ENCODE measurements at places on chromosomes 1 and 21. TPM values are rescaled to one million over a fixed set of nuclear protein-coding genes. Genes with fewer than 3 reads are reported as not detected.

CDC42BPA gene
- 58.9 TPM for total RNA-seq

TMIGD3 gene
- 2.4 TPM for total RNA-seq

RNU1-2 gene
- 29,651 TPM for total RNA-seq

LCE1C gene
- not detected for total RNA-seq

LAMC2 gene
- 0.61 TPM for total RNA-seq

NPHS2 gene
- not detected for total RNA-seq

PGLYRP3 gene
- total RNA-seq = not detected

- DNase-seq = no peak
These were observed 572 bp downstream of the CYB5RL start for GRCh38 chr1:54199151-54199764.

DNA sequence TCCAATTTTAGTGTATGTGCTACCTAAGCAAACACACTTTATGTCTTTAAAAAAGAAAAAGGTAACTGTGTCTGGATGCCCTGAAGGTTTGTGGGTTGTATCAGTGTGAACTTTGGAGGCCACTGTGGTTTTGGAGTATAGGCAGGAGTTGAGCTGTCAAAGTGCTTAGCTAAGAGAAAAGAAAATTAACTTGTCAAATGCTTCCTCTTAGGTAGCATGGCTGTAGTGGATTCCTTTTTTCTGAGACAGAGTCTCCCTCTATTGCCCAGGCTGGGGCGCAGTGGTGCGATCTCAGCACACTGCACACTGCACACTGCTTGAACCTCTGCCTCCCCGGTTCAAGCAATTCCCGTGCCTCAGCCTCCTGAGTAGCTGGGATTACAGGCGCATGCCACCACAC is 11.2 kb upstream of the SLC41A1 start:
- no peak for DNase-seq

DNA sequence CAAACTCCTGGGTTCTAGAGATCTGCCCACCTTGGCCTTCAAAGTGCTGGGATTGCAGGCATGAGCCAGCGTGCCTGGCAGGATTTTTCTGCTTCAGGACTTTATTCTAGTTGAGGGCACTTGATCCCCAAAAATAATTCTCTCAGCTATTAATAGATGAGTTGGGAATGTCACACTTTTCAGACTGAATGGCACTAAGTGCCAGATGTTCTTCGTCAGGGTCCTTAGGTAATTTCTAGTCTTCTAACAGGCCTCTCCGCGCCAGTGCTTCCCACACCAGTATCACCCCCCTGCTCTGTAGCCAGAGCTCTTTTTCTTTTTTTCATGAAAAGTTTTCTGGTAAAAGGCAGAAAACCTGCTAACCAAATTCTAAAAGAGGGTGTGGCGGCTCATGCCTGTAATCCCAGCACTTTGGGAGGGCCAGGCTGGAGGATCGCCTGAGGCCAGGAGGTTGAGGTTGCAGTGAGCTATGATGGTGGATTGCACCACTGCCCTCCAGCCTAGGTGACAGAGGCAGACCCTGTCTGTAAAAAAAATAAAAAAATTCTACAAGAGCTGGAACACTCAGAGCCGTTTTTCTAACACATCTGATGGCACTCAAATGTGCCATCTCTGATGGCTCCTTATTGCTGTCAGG is 6.1 kb upstream of the SARS1 start:
- DNase-seq = no peak

GRCh38 chr1:189211742-189212141 is 1265.9 kb downstream of the BRINP3 start:
- no peak for DNase-seq

- no peak for DNase-seq
These were observed 49.2 kb upstream of the FAM20B start for GRCh38 chr1:178976541-178976940.

- no peak for DNase-seq
These were observed 10.1 kb downstream of the FTCD start for GRCh38 chr21:46145159-46145839.

GRCh38 chr1:201999625-202000238 is 10.7 kb upstream of the ELF3 start:
- no peak for DNase-seq

DNA sequence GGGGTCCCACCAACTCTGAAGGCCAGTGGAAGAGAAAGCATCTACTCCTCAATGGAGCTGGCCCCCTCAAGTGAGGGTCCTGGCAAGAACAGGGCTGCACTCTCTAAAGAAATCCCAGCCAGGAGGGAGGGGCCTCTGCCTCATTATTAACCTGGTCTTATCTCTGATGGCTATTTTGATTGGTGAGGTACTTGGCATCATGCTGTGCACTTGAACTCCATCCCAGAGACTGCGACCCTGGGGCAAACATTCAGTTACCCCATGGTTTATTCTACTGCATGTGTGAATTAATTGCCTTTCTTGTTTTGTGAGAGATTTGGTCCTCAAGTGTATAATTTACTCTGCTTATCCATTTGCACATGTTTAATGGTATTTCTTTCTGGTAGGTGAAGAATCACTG is 55.0 kb upstream of the ETV3 start:
- no peak for DNase-seq

GRCh38 chr21:34734696-34735095 is 65.9 kb downstream of the CLIC6 start:
- DNase-seq = no peak

All from spinal cord (tissue), 10 donors.